Epithelial cell of proximal tubule (primary cell): ENCODE measurements at places on chromosomes 5 and 9.

GRCh38 chr5:154477382-154478223 is 424 bp downstream of the HAND1 start:
- no peak for DNase-seq

DNA sequence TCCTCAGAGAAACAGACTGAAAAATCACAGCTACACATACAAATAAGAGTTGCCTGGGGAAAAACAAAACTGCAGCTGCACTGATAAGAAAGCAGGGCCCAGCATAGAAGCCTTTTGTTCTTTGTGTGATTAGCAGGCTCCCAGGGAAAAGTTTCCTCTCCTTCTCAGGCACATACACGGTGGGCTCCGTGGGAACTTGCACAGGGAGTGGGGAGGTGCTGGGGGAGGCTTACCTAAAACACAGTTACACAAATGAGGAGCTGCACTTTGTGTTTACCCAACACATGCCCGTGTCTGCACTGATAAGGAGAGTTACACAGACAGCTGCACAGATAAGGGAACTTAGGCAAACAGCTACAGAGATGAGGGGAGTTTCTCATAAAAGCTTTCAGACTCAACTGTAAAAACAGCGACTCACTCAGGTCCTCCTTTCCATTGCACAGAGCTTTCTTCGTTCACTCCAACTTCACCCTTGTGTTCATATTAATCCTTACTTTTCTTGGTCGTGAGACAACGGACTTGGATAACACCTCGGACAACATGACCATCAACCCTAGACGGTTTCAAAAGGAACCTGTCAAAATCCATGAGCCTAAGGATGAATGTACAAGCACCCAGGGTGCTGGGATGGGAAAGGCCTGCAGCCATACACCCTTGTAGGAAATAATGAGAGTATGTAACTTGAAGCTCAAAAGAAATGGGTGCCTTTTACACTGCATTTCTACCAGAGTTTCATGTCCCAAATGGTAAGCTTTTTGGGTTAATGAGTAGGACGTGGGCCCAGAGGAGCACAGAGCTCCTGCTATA is 50.8 kb downstream of the SERINC5 start:
- no peak for DNase-seq

DNA sequence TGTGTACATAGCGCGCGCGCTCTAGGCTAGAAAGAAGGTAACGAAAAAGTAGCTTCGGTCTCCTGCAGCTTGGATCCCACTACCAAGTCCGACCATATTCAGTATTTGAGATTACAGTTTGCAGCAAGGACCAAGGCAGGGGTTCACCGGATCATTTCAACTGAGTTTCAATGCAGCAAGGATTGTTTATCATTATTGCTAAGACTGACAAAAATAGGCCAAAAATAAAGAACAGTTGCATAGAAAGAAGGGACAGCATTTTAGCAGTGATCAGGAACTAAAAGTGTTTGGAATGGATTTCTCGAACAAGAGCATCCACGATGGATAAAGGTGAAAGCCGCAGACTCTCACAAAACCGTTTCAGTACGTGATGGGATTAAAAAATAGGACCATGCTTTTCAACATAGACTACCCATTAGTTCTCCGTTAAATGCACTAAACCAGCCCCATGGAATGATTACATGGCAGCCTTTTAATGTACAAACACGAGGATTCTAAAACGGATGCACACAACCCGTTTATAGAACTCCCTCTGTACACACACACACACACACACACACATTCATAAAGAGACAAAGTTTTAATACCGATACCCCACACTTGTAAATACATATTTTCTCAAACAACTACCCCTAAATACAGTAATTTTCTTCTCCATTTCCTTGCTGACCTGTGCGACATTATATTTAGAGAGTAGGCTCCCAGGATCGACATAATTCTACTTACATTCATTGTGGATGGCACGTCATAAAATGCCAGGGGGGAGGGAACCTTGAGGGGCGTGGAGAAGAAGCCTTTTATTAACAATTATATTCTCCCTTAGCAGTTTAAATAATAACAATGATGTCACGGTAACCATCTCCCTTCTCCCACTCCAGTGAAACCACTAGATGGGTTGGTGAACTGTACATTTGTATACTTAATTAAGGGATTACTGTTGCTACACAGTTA is 197.1 kb downstream of the MEF2C start:
- DNase-seq: no peak

DNA sequence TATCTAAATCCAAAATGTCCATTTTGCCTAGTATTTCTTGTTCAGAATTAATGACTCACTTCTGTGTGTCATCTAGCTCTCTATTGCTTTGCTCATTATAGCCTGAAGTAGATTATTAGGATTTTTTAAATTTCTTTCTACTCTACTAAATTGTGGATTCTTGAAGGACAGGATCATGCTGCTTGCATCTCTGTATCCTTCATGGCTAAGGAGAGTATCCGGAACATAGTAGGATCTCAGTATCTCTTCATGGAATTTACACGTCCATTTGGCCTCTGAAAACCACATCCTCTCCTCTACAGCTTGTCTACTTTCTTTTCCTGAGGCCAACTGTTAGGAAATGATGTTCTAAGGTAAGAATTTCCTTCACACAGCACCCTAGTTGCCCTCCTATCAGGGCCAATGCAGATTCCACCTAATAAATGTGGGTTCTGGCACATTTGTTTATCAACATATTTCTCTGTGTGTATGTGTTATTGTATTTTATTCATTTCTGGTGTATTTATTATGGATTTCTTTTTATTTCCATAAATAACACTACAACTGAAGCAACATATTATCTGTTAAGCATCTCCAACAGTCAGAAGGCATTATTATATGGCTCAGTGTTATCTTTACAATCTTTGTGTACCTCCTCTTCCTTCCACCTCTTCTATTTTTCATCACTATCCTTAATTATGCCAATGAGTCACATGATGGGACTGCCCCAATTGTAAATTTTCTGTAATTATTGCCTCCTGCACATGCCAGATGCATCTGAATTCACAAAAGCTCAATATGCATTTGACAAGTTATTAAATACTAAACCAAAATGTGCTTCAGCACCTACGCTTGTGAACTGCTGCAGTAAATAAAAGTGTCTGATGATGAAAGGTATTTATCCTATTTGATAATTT is 557.8 kb upstream of the TLE4 start:
- DNase-seq: no peak

- DNase-seq: no peak
Measured at GRCh38 chr9:128275198-128276007, at the start of gene GOLGA2. Gene GOLGA2, minus strand, starts transcription at chr9:128276007. Its CDS starts 31 bp downstream, at chr9:128275976.

DNA sequence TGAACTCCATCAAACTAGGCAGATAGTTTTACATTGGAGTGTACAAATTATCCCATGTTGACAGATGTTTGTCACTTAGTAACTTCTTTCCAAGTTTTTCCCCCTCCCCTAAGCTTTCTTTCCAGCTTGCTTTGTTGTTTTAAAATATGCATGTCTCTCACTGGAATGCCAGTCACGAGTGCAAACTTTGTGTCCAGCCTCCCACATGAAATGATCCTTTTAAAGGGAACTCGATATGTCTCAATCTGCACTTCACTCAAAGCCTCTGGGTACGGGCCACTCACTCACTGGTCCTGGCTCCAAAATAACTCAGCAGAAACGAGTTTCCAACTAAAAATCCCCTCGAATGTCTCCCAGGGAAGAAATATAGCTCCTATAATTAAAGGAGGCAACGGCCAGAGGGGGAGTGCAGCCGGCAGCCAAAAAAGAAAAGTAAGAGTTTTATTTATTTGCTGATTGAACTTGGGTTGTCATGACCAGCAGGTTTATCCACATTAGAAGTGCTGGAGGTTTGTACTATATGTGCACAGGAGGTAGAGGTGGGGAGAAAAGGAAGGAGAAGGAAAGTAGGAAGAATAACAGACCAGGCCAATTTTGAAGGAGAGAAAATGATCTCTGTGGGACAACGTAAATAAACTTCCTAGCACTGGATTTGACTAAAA is 17.5 kb downstream of the NR2F1 start:
- no peak for DNase-seq
